ENCODE measurements at places on chromosomes 4 and X.

GRCh38 chr4:40520533-40520932 is 109.1 kb downstream of the RBM47 start:
- DNase-seq: no peak

DNA sequence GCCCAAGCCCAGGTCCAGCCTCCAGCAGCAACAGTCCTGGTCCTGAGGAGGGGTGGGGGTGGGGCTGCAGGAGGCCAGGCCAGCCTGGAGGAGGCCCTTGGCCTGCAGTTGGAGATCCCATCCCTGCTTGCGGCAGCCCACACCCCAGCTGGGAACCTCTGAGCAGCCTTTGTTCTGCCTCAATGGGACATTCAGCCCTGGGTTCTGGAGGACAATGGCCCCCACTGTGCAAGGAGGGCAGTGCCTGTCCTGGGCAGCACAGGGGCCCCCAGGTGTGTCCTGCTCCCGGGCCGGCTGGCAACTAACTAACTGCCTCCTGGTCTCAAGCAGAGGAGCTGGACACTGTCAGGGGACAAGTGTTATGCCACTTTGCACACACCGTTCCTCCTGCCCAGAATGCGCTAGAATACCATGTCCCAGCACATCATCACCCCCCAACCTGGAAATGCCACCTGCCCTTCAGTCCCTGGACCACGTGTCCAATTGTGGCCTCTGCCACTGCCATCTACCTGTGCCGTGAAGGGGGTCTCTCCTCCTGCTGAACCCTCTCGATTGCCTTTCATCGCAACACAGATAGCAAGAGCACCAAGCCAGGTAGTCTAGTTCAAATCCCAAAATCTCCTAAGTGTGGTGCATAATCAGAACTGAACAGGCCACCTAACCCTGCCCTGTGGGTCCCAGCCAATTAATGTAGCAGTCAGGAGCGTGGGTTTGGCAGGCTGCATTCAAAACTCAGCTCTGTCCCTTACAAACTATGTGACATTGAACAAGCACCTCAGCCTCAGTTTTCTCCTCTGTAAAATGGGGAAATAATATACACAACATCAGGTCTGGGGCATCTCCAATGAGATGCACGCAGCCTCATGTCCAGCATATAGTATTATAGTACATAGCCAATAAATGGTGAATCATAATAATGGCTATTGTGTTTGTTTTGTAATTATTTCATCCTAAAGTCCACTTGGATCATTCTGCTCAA is 8.8 kb downstream of the PPP2R2C start:
- no peak for DNase-seq

GRCh38 chr4:165709973-165710526 is 163.0 kb upstream of the TLL1 start:
- DNase-seq: no peak

- no peak for DNase-seq
Observed at GRCh38 chr4:114021451-114021850, 42.0 kb upstream of the ARSJ start.

DNA sequence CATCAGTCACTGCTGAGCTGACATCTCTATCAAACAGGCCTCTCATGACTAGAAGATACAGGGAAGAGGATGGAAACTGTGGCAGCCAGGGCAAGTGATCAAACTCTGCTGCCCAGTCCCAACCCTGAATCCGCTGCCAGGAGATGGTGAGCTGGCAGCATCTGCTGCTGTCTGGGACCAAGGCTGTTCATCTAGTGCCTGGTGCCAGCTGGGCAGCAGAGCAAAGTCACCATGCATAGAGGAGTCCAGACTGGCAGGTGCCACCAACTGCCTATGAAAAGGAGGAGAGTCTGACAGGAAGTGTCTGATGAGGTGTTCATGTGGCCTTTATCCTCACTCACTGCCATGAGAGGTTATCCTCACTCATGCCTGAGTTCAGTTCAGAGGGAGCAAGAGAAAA is 518.9 kb downstream of the MID1IP1 start:
- no peak for DNase-seq

- no peak for DNase-seq
Observed at GRCh38 chr4:77146186-77147078, 10.6 kb upstream of the CCNG2 start.

DNA sequence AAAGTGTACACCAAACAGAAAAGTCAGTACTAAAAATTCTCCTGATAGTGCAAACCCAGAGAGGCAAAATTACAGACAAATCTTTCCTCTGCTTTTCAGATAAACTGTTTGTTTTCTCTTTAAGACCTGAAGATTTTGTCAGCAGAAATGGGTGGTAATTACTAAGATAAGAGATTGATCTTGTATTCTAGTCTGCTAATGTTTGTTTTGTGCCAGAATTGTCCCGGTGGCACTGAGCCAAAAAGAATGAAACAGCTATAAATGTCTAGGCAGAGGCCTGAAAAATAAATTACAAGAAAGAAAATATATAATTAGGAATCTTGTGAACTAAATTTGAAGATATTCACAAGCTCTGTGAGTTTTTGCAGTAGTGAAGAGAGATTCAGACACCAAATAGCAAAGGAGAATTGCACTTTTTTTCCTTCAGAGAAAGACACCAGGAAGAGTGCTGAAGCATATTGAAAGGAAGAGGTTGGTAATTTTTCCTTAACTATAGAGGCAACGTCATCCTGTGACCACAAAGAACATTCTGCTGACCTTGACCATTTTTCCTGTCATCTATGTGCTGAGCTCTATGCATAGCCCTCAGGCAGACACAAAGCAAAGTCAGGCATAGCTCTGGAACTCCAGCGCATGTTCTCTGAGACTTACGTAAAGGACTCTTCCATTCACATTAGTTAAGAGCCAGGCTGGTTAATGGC is 314.5 kb upstream of the RASGEF1B start:
- no peak for DNase-seq

- no peak for DNase-seq
Observed at GRCh38 chr4:180669680-180670079, 1573.5 kb upstream of the TENM3 start.

- no peak for DNase-seq
Observed at GRCh38 chr4:100721077-100721476, 203.3 kb upstream of the EMCN start.

GRCh38 chrX:40922307-40922706 is 162.9 kb upstream of the USP9X start:
- DNase-seq: no peak

- no peak for DNase-seq
Observed at GRCh38 chr4:103415801-103416200, 217.7 kb upstream of the CENPE start.

DNA sequence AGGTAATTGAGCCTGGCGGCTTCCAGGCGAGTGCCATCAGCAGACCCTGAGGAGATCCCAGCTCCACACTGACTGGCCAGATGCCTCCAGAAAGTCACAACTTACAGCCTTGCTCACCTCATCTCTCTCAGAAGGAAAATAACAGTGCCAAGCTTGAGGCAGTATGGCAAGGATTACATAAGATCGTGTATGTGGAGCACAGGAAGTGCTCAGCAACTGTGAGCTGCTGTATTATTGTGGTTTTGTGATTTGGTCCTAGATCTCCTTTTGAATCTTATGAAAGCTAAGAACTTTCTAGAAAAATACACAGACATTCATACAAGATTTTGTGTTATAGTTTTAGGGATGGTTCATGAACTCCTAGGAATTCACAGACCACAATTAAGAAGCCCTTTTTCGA is 14.0 kb downstream of the RASL11B start:
- DNase-seq: no peak

GRCh38 chrX:47611926-47612325 is 7.7 kb downstream of the SYN1 start:
- DNase-seq: no peak

DNA sequence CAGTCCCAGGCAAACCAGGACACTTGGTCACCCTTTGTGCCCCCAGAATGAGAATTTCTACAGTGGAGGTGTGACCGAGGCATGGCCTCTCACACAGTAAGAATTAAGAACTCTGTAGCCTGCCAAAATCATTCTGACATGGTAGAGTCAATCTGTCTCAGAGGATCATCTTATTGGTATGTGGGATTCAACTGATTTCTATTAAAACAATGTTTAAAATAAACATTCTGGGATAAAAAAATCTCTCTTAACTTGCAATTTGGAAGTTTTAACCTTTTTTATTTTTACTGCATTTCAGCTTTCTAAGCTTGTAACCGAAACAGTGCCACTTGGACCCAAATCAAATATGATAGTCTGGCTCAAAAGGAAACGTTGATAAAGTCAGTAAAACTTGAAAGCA is 165.4 kb upstream of the LDB2 start:
- no peak for DNase-seq

DNA sequence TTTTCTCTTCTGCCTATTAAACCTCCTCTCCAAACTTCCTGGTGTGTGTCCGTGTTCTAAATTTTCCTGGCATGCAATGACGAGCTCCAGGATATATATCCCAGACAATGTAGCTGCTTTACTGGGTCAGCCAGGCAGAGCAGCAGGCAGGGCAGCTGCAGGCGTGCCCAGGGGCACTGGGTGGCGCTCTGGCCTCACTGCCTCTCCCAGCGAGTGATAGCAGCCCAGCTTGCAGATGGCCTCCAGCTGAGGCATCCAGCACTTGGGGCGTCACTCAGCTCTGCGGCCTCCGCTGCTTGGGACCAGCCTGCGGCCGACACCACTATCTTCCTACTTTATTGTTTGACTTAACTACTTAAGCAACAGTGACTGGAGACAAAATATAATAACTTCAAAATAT is 23.0 kb upstream of the UBA6 start:
- no peak for DNase-seq

DNA sequence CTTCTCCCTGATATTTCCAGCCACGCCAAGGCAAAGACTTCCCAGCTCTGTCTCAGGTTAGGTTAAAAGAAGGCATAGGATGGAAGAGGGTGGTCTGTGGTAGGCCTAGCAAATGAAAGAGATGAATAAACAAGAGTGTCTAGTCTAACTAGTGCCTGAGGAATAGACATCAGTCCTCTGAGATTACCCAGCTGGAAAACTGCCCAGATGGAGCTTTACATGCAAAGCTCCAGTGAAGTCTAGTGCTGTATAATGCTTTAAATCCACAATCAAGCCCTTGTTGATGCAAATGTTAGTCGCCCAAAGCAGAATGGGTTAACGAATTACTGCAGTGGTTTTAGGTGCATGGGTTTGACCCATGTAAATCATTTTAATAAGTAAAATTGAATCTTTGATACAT is 24.8 kb upstream of the GUCY1B1 start:
- no peak for DNase-seq

DNA sequence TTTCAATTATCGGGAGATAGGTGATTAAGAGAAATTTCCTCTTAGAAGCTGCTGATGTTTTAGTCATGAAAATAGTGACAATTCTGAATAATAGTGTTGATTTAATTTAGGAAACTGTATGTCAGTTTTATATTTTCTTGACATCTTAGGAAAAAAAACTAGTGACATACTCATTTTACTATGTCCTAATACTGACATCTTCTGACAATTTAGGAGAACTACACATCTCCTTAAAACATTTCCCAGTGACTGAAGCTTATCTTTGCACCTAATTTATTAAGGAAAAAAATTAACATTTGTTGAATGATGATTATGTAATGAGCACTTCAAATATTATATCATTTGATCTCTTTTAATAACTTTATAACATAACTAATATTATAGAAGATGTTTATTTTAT is 42.0 kb upstream of the RBMXL3 start:
- DNase-seq: peak; percentile 7

GRCh38 chr4:76856243-76857073 is 41.5 kb downstream of the SOWAHB start:
- DNase-seq: no peak

- no peak for DNase-seq
Observed at GRCh38 chrX:130615941-130616340, 214.2 kb downstream of the RBMX2 start.

GRCh38 chr4:77586951-77587383 is 18.7 kb upstream of the CXCL13 start:
- DNase-seq: peak; percentile 53

DNA sequence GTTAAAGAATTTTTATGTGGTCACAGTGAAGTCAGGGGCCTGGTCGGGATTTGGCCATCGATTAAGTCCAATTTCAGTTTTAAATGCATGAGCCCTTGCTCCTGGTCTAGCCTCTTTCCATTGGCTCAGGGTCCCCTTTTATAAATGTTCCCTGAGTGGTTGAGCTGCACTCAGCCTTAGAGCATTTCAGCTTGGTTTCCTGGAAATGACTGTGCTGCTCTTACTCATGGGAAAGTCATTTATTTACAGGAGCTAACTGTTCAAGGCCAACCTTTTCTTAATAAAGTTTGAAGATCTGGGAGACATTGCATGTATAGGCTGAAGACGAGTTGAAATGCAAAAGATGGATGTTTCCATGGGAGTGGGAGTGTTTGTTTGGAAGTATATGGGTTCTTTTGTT is 98.8 kb upstream of the CLNK start:
- DNase-seq: no peak

DNA sequence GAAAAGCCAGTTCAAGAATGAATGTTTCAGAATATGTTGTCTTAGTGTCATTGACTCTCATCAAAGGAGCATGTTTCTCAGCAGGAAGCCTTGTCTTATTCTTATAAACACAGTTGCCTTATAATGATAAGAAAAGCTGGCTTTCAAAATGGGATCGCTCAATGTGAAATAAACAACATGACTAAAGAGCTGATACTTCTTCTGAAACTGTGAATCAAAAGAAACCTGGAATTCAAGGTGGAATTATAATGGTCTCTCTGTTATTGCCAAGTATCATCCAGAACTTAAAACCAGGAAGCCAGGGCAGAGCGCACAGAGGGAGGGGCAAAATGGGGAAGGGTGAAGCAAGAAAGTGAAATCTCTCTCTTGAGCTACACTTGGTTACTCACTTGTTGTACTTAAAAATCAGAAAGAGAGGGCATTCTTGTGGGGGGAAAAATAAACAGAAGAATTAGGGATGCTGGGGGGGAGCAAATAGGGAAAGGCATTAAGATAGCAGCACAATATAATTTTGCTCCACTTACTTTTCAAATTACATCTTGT is 270.0 kb downstream of the MAPK10 start:
- DNase-seq: no peak

DNA sequence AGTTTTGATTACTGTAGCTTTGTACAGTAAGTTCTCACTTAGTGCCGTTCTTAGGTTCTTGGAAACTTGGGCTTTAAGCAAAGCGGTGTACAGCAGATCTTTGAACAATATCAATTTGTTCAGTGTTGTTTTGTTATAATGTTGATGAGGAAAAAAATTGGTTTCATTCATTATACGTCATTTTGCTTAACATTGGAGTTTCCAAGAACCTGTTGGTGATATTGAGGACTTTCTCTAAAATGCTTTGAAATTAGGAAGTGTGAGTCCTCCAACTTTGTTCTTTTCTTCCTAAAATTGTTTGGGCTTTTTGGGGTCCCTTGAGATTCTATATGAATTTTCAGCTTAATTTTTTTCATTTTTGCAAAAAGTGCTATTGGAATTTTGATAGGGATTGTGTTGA is 49.1 kb downstream of the STAG2 start:
- no peak for DNase-seq

Measured in GM13977 (cell line).